ENCODE measurements at places on chromosomes 3 and 15. TPM values are rescaled to one million over a fixed set of nuclear protein-coding genes. Genes with fewer than 3 reads are reported as not detected.

CFAP20DC gene
- total RNA-seq: 0.54 TPM

LRRC2 gene
- 32.6 TPM for total RNA-seq

PATL2 gene
- 0.22 TPM for total RNA-seq

SKOR1 gene
- 0.49 TPM for total RNA-seq

Measured in thyroid gland (tissue), 4 donors.